Skeletal muscle cell (primary cell): ENCODE measurements at places on chromosomes 2 and 18.
A peak's percentile ranks its signal among the peaks of the same experiment; 100 is the strongest.

GRCh38 chr2:223319601-223320000, 267.6 kb downstream of the KCNE4 start:
- DNase-seq: no peak

- DNase-seq: no peak
Observed at GRCh38 chr2:157180359-157180758, 77.1 kb upstream of the GALNT5 start.

DNA sequence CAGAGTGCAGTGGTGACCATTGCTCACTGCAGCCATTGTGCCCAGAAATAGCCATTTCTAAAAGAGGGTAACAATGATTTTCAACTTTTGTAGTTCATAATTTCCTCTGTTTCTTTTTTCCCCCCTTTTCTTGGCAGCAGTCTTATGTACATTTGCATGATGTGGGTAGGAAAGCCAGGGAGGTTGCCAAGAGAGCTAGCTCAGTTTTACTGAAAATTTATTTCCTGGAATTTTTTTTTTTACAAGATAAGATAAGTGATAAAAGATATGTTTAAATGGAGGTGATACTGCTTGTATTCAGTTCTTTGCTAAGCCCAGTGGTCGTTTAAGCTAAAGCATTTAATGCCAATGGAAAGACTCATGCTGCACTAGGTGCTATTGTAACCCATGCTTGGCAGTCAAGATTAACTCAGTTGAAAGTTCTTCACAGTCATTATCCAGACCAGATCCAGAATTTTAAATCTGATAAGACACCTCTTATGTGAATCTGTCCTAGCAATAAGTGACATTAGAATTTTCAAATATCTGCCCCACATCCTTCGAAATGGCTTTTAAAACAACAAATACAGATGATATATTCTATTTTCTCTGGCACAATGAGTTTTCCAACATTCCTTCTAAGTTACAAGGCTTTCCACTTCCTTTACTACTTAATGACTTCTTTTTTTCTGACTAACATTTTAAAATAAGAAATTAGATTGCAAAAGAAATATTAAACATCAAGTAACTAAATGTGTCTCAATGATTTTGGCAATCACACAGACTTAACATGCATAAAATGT, 4.4 kb upstream of the ATP8B1 start:
- no peak for DNase-seq

- DNase-seq: peak; percentile 48
Observed at GRCh38 chr18:63817441-63818051, 42.3 kb downstream of the SERPINB7 start.

GRCh38 chr2:127094509-127095366, 12.2 kb downstream of the BIN1 start:
- DNase-seq: no peak
